Stimulated activated CD8-positive, alpha-beta memory T cell treated with anti-CD3 and anti-CD28 coated beads, Interleukin-2, amount 100 ng/mL, for 1 hour (primary cell): ENCODE measurements at places on chromosomes 11 and 22.

GRCh38 chr11:134363161-134363560 is 31.4 kb downstream of the GLB1L2 start:
- no peak for DNase-seq

GRCh38 chr11:42545954-42546353 is 765.8 kb upstream of the API5 start:
- DNase-seq = no peak

GRCh38 chr11:69538854-69539253 is 57.4 kb downstream of the LINC01488 start:
- no peak for DNase-seq

DNA sequence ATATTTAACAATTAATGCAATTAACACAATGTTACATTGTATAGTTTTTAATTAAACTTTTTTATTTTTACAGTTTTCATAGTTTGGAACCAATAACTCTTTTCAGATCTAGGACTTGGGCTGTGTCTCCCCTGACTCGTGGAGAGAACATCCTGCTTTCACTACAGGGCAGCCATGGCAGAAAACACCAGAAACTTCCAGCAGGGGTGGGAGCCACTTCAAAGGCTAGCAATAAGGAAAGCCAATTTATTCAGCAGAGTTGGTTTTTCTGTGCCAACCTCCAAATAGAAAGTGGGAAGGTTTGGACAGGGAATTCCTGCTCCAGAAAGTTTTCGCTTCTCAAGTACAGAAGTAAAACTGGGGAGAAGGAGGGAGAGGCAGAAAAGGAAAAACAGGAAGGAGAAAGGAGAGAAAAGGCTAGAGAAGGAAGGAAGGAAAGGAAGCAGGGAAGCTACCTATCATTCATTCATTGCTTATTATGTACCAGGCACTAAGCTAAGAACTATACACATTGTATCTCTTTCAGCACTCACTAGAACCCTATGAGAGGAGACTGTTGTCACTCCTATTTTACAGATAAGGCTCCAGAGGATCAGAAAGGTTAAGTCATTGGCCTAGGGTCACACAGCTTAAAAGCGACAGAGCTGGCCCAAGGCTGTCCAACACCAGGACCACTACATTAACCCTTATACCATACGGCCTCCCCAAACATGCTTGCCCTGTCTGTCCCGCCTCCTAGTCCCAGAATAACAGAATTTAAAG is 54.8 kb upstream of the CREB3L1 start:
- DNase-seq = no peak

DNA sequence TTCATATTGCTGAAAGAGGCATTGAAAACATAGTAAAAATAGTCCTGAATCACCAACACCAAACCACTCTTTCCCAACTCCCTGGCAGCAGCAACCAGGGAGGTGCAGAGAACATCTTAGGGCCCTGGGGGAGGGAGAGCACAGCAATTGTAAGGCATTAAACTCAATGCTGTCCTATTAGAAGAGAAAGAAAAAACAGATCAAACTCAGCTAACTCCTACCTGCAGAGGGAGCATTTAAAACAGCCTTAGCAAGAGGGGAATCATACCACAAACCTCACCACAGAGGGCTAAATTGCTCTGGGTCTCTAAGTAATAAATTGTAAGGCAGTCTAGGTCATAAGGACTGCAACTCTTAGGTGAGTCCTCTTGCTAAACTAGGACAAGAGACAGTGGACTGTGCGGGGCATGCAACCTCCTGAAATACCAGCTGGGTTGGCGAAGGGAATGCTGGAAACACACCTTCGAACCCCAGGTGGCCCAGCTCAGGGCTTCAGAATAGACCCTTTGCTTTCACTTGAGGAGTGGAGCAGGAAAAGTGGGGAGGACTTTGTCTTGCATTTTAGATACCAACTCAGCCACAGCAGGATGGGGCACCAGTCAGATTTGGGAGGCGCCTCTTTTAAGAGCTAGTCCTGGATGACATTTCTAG is 697.1 kb upstream of the FAT3 start:
- DNase-seq = no peak

DNA sequence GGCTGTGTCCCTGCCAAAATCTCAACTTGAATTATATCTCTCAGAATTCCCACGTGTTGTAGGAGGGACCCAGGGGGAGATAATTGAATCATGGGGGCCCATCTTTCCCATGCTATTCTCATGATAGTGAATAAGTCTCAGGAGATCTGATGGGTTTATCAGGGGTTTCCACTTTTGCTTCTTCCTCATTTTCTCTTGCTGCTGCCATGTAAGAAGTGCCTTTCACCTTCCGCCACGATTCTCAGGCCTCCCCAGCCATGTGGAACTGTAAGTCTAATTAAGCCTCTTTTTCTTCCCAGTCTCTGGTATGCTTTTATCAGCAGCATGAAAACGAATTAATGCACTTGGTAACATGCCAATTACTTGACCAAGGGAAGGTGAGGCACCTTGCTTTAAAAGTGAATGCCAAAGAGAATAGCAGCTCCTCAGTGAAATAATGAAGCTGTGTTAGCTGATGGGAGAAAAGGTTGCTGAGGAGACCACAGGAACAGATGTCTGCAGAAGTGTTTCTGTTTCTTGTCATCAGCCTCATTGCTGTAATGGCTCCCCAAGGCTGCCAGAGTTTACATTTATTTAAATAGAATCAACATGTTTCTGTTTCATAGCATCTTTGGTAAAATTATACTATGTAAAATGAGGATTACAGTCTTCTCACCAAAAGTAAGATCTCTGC is 89.0 kb upstream of the CD44 start:
- DNase-seq = no peak

DNA sequence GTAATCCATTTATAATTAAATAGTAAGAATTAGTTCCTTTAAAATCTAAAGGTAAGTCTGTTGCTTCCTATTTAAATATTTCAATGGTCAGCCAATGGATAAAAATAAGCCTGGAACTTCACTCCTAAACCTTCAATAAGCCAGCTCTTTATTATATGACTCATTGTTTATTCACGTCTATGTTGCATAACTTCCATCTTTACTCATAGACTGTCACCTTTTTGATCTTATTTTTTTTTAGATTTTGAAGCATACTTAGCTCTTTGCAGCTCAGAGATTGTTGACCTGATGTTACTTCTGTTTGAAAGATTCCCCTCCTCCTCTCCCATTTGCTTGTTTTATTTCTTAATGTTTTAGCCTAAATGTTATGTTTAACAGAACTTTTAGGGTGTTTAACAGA is 1571.2 kb upstream of the RAG2 start:
- DNase-seq = no peak

- no peak for DNase-seq
Measured at GRCh38 chr11:115803073-115803740, 299.0 kb upstream of the CADM1 start.

DNA sequence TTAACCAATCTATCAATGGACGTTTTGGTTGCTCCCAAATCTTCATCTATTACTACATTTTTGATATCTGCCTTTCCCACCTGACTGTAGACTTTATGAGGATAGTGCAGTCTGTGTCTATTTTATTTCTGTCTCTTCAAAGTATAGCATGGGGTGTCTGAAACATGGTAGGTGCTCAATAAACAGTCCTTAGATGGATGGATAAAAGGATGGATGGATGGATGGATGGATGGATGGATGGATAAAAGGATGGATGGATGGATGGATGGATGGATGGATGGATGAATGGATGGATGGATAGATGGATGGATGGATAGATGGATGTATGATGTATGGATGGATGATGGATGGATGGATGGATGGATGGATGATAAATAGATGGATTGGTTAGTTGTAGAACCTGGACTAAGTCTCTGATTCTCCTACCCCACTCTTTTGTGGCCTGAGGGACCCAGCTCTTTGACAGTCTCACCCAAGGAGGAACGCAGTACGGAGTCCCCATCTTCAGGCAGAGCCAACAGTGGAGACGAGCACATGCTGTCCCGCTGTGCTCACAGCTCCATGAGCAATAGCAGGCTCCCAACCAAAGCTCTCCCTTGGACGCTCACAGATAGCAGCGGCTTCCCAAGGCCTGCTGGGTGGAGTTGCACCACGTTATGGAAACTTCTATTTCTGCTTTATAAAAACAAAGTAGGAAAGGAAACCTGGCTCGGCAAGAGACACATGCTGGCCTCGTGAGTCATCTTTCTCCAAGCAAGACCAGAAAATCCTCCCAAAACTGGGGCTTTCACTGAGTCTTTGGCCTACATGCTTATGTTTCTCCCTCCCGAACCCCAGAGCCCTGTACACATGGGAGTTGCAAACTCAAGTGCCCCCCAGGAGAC is 448.0 kb downstream of the MIAT start:
- DNase-seq = no peak

DNA sequence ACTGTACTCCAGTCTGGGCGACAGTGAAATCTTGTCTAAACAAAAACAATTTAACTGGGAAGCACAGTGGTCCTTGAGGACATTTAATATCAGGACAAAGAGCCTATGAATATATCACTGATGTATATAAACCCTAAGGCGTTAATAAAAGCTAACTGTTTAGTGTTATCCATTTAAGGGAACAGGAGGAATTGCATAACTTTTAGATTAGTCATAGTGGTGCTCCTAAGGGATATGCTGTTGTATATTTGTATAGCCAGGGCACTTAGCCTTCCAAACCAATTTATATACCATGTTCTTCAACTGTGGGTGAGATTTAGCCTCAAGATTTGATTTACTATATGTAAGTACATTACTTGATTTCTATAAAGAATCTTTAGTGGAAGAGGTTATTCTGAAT is 3.0 kb upstream of the CHEK1 start:
- DNase-seq = no peak

- DNase-seq = no peak
Measured at GRCh38 chr22:29145321-29146072, 60.2 kb upstream of the EMID1 start.

- no peak for DNase-seq
Measured at GRCh38 chr11:123450623-123451022, 20.6 kb downstream of the GRAMD1B start.

GRCh38 chr22:22772396-22772795 is 115.2 kb upstream of the IGLL5 start:
- DNase-seq = no peak

DNA sequence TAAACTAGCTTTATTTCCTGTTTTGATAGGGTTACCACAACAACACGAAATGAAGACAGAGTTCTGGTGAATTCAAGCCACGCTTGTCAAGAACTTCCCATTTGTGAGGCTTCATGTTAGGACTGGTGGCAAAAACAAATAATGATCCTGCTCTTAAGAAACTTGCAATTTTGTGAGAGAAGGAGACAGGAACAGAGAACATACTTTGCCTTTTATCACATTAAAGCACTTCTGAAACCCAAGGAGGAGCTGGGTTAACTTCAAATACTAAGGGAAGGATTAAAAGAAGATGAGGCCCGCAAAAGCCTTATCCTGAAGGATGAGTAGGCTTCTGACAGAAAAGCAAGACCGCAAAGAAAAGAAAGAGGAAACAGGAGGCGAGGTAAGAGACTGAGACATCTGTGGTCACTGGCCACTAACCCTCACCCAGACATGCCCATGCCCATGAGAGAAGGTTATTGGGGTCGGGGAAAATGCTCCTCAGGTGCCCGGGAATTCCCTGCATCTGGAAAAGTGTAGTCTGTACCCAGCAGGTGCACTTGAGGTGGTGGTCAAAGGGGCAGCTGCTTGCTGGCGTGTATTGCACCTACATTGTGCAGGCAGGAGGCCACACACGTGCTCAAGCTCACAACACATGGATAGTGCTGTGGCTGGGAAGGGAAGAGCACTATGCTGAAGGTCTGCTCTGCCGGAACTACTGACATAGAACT is 50.5 kb downstream of the MAPK1 start:
- peak; percentile 12 for DNase-seq

DNA sequence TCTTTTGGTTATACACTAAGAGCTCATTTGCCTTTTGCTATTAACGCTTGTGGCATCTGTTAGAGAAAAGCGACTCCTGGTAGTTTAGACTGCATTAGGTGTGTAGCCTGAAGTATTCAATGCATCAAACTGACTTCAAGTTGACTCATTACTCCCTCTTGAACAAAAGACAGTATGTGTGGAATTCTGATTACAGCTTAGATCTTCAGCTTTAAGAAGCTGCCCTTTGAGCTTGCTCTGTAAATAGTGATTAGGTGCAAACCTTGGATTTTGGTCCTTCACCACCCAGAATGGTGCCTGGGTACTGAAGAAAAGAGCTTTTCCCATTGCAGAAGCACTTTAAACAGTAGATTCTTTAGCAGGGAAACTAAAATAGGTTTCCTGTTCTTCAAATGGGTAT is 62.1 kb downstream of the FAT3 start:
- DNase-seq = no peak

- DNase-seq = no peak
Measured at GRCh38 chr22:20315337-20316216, 4.3 kb downstream of the DGCR6L start.

GRCh38 chr22:45861259-45861658 is 115.7 kb downstream of the WNT7B start:
- no peak for DNase-seq

DNA sequence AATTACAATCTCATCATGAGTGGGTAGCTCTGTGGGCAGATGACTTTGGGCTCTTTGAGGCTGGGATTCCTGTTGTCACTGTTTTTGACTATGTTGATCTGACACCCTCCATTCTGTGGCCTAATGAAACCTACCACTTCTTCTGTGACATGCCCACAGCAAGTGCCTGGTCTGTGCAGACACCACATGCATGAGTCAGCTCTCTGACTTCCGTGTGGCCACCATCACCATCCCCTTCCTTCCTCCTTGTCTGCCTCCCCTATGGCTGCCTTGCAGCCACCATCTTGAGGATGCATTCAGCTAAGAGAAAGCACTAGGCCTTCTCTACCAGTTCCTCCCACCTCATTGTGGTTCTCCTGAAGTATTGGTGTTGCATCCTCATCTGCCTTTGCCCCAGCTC is 15.3 kb upstream of the OR10V1 start:
- no peak for DNase-seq

DNA sequence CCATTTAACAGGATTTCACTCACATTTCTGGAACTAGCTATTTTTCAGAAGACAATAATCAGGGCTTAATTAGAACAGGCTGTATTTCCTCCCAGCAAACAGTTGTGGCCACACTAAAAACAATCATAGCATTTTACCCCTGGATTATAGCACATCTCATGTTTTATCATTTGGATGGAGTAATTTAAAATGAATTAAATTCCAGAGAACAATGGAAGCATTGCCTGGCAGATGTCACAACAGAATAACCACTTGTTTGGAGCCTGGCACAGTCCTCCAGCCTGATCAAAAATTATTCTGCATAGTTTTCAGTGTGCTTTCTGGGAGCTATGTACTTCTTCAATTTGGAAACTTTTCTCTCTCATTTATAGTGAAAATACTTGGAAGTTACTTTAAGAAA is 9.2 kb downstream of the PRSS23 start:
- DNase-seq = no peak

- DNase-seq = no peak
Measured at GRCh38 chr11:69584160-69584559, 56.8 kb upstream of the CCND1 start.

- no peak for DNase-seq
Measured at GRCh38 chr11:59273373-59273841, 60.7 kb upstream of the MPEG1 start.

GRCh38 chr11:133830931-133831907 is 14.1 kb downstream of the SPATA19 start:
- DNase-seq = no peak

GRCh38 chr11:57322256-57323166 is 2.2 kb downstream of the TNKS1BP1 start:
- DNase-seq = no peak
